ENCODE measurements at places on chromosomes 11 and 22. TPM values are rescaled to one million over a fixed set of nuclear protein-coding genes. Genes with fewer than 3 reads are reported as not detected.

LDHAL6A gene
- 0.33 TPM for polyA plus RNA-seq

CTSW gene
- polyA plus RNA-seq: 2.4 TPM

SCARF2 gene
- 5.3 TPM for polyA plus RNA-seq

SEC14L6 gene
- 1.2 TPM for polyA plus RNA-seq

TRIM66 gene
- 7.2 TPM for polyA plus RNA-seq

OR51B2 gene
- polyA plus RNA-seq: not detected

TMEM132A gene
- 19.6 TPM for polyA plus RNA-seq

OR52K1 gene
- 0.25 TPM for polyA plus RNA-seq

SLC43A1 gene
- polyA plus RNA-seq: 16.0 TPM

SMIM38 gene
- polyA plus RNA-seq: 0.30 TPM

MS4A6E gene
- not detected for polyA plus RNA-seq

TSSK2 gene
- not detected for polyA plus RNA-seq

CARD16 gene
- polyA plus RNA-seq: 25.6 TPM

BTG4 gene
- polyA plus RNA-seq: not detected

PKDREJ gene
- polyA plus RNA-seq: 0.69 TPM

UBQLN3 gene
- polyA plus RNA-seq: not detected

MS4A1 gene
- 0.67 TPM for polyA plus RNA-seq

F2 gene
- polyA plus RNA-seq: 0.28 TPM

SCN4B gene
- 4.2 TPM for polyA plus RNA-seq

TSKU gene
- 26.6 TPM for polyA plus RNA-seq

MADD gene
- polyA plus RNA-seq: 49.8 TPM

REXO2 gene
- polyA plus RNA-seq: 52.6 TPM

EXPH5 gene
- 1.1 TPM for polyA plus RNA-seq

MPPED2 gene
- 7.0 TPM for polyA plus RNA-seq

FXYD2 gene
- polyA plus RNA-seq: 4.4 TPM

OR10D3 gene
- polyA plus RNA-seq: not detected

KRTAP5-11 gene
- polyA plus RNA-seq: 0.19 TPM

GUCY1A2 gene
- polyA plus RNA-seq: 4.0 TPM

RELT gene
- 3.3 TPM for polyA plus RNA-seq

ANGPTL5 gene
- polyA plus RNA-seq: 0.06 TPM

C11orf52 gene
- 14.6 TPM for polyA plus RNA-seq

OR5AS1 gene
- polyA plus RNA-seq: not detected

TPBGL gene
- 0.39 TPM for polyA plus RNA-seq

GLYAT gene
- 0.45 TPM for polyA plus RNA-seq

ANO5 gene
- polyA plus RNA-seq: 8.2 TPM

MUC6 gene
- 0.15 TPM for polyA plus RNA-seq

SLN gene
- polyA plus RNA-seq: 6.1 TPM

NAALAD2 gene
- polyA plus RNA-seq: 5.1 TPM

TTLL1 gene
- 4.6 TPM for polyA plus RNA-seq

KLHL35 gene
- polyA plus RNA-seq: 1.3 TPM

SEC14L2 gene
- polyA plus RNA-seq: 27.5 TPM

APOL4 gene
- polyA plus RNA-seq: 7.8 TPM

LGALS1 gene
- 644 TPM for polyA plus RNA-seq

C1QTNF5 gene
- polyA plus RNA-seq: 19.5 TPM

MS4A3 gene
- 0.24 TPM for polyA plus RNA-seq

PRSS23 gene
- 23.2 TPM for polyA plus RNA-seq

SHANK3 gene
- polyA plus RNA-seq: 16.7 TPM

VSTM5 gene
- polyA plus RNA-seq: 1.9 TPM

GLYATL1 gene
- 10.0 TPM for polyA plus RNA-seq

TAF1D gene
- polyA plus RNA-seq: 176 TPM

OVCH2 gene
- polyA plus RNA-seq: 0.06 TPM

ZFP91 gene
- polyA plus RNA-seq: 51.5 TPM

B4GALNT4 gene
- polyA plus RNA-seq: 24.0 TPM

PRDM10 gene
- polyA plus RNA-seq: 8.8 TPM

NPTXR gene
- 9.8 TPM for polyA plus RNA-seq

MAP6 gene
- 20.1 TPM for polyA plus RNA-seq

JAML gene
- polyA plus RNA-seq: 35.2 TPM

OR56A1 gene
- 0.01 TPM for polyA plus RNA-seq

Measured in large intestine (tissue), 12 donors.